Hematopoietic multipotent progenitor cell treated with erythropoietin and hydrocortisone succinate and interleukin-3 and kit ligand, for 15 days (in vitro differentiated cells): ENCODE measurements at places on chromosomes 2 and 18.

- DNase-seq = no peak
Measured at GRCh38 chr2:101185085-101185484, 33.9 kb upstream of the TBC1D8 start.

GRCh38 chr2:54029721-54030395 lies 59.1 kb upstream of the PSME4 start:
- peak; percentile 9 for DNase-seq

GRCh38 chr18:3088449-3088848 lies 75.5 kb upstream of the LPIN2 start:
- DNase-seq = no peak

DNA sequence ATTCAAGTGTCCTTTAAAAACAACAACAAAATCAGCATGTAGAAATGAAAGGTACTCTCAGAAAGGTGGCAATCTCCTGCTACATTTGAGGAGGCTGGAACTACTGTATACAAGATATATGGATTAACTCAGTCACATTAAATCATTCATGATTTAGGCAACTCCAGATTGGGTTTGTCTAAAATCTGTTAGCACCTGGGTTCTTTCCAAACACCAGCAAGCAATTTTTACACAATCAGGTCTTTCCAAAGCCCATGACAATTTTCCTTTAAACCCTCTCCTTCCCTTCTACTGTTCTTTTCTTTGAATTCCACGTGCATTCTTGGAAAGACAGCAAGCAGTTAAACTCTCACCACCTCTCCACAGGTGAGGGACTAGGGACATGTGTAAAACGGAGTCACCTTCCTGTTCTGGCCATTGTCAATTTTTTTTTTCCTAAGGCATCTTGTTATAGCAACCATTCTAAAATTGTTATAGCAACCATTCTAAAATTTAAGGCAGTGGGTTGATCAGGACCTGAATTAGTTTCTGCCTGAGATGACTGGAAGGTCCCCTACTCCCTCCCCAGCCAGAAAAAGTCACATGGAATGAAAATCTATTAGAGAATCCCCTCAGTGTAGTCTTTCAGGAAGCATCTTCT lies 113.9 kb downstream of the ANKRD44 start:
- no peak for DNase-seq

- DNase-seq = no peak
Measured at GRCh38 chr2:5287558-5288334, 404.4 kb upstream of the SOX11 start.
